ENCODE measurements at places on chromosomes 4 and X.

DNA sequence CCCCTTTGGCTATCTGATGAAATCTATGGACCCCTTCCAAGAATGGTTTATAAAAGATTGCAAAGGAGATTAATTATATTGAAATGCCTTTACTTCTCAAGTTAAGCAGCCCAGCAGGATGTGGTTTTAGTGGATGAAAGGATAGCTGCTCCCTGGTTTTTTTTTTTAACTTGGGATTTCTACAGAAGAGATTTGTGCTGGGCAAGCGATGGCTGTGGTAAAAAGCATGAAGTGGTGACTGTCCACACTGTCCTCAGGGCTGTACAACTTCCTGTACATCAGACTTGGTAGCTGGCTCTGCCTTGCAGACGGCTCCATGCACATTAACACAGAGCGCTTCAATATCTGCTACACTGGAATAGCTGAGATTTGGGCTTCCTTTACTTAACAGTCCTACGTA lies 321.7 kb downstream of the DHX15 start:
- no peak for DNase-seq

DNA sequence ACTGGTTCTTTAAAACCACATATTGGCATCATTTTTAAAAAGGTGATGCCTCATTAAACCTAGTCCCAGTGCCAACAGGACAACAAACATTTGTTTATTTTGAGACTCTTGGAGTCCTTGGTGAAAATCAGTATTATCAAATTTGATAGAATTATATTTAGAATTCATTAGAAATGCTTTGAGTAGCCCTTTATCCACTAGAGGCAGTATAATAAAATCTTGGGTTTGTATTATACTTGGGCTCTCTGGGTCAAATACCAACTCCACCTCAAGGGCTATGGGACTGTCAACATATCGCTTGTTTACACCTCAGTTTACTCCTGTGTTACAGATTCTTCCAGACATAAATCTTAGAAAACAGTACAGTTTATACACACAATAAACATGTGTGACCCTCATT lies 335.7 kb upstream of the FSTL5 start:
- DNase-seq, result no peak

DNA sequence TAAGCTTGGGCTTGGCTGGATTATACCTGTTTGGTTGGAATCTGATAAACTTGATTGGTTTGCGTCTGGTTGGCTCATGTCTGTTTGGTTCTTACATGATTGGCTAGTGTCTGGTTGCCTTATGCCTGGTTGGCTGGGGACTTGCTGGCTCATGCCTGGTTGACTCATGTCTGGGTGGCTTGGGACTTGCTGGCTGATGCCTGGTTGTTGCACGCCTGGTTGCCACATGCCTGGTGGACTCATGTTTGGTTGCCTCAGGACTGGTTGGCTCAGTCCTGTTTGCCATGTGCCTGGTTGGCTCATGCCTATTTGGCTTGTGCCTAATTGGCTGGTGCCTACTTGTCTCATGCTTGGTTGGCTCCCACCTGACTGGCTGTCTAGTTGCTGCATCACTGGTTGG lies 104.5 kb downstream of the APOOL start:
- DNase-seq, result no peak

DNA sequence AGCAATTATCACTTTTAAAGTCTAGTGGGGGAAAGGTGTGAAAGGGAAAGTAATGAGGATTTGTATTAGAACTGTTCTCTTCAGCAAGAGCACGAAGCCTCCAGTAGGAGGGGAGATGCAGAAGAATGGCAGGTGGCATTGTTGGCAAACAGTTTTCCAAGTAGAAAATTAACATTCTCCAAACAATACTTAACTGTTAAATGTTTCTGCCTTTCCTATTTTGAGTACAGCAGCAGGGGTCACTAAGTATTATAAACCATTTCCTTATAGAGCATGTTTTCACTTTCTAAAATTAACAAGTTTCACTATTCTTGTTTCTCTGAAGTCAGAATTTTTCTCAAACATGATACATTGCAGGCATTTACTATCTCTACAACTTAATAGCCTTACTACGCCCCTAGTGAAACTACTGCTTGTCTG lies 58.7 kb downstream of the LEF1 start:
- DNase-seq, result no peak

GRCh38 chr4:10554121-10554520 lies 96.9 kb upstream of the ZNF518B start:
- no peak for DNase-seq
